Smooth muscle cell of the pulmonary artery (primary cell): ENCODE measurements at places on chromosomes 7 and 10. TPM values are rescaled to one million over a fixed set of nuclear protein-coding genes. Genes with fewer than 3 reads are reported as not detected.

GTF2I gene
- total RNA-seq = 139 and 214 TPM in 2 replicates

BAMBI gene
- total RNA-seq = 12.2 and 14.7 TPM in 2 replicates

MINDY4 gene
- 5.7 and 7.9 TPM in 2 replicates for total RNA-seq

MLXIPL gene
- 0.03 and 0.39 TPM in 2 replicates for total RNA-seq

CYP2W1 gene
- total RNA-seq = not detected in 2 replicates

CCDC71L gene
- total RNA-seq = 22.6 and 43.5 TPM in 2 replicates

TEX36 gene
- total RNA-seq = not detected in 2 replicates

ZNF736 gene
- 7.4 and 8.9 TPM in 2 replicates for total RNA-seq

CAMK1D gene
- total RNA-seq = 3.8 and 7.2 TPM in 2 replicates

OR2A12 gene
- not detected in 2 replicates for total RNA-seq

NUTM2E gene
- total RNA-seq = not detected in 2 replicates

TYW1B gene
- total RNA-seq = 1.5 and 3.7 TPM in 2 replicates

SLC18A2 gene
- under 0.01 TPM in 1 of 2 replicates, not detected in the other for total RNA-seq

HYAL4 gene
- not detected in 2 replicates for total RNA-seq

ITGA8 gene
- total RNA-seq = 43.7 and 210 TPM in 2 replicates

CHAT gene
- not detected in 2 replicates for total RNA-seq

STEAP1 gene
- total RNA-seq = 48.2 and 62.2 TPM in 2 replicates

GRID1 gene
- total RNA-seq = 0.03 and 0.46 TPM in 2 replicates

ERVW-1 gene
- total RNA-seq = not detected in 2 replicates
